ENCODE measurements at places on chromosomes 12 and 14.

DNA sequence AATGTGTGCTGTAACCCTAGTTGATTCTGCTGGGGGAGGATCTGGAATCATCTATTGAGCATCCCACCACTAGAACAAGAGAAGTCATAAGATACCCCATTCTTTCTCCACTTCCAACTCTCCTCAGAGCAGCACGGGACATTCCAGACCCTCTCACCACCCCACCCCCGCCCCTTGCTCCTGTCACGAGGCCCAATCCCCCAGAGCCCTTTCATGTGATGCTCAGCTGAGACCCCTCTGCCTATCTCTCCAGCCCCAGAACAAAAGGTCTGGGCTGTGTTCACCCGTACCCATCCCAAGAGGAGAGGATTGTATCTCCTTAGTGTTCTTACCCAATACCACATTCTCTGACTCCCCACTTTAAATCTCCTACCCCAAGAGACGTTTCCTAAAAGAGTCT, 602 bp downstream of the PMEL start:
- DNase-seq: no peak

- no peak for DNase-seq
Observed at GRCh38 chr12:83843541-83843940, 1069.1 kb downstream of the SLC6A15 start.

GRCh38 chr12:64560396-64561301, 49.6 kb upstream of the RASSF3 start:
- no peak for DNase-seq

DNA sequence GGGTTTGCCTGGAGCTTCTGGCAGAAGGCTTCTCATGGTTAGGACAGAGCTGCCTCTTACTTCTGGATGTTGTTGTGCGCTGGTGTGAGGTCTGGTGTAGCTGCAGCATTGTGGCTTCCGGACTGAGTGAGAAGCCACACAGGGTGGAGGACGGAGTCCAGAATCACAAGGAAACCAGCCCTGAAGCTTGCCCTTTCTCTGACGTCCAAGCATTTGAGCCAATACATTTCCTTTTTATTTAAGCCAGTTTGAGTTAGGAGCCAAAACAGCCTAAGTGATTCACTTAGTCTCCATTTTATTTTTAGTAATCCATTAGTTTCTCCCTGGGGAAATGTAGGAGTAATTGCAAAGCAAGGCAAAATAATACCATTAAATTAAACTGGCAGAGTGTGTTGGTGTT, 402.4 kb upstream of the RGS6 start:
- no peak for DNase-seq

DNA sequence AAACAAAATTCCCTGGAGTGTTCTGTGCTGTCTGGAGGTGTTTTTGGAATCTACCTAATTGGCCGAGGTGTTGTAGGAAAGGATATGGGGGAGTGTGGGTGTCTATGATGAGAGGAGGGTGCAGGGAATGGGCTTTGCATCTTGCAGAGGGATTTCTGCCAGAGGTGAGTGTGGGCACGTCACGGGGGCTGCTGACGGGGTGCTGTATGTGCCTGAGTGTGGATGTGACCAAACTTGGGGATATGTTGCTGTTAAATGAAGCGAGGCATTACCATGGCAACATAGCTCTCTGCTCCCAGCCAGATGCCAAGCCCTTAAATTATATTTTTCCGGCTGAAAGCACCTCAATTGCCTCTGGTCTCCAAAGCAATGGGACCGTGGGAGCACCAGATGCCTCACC, 44.3 kb upstream of the SPTLC2 start:
- no peak for DNase-seq

DNA sequence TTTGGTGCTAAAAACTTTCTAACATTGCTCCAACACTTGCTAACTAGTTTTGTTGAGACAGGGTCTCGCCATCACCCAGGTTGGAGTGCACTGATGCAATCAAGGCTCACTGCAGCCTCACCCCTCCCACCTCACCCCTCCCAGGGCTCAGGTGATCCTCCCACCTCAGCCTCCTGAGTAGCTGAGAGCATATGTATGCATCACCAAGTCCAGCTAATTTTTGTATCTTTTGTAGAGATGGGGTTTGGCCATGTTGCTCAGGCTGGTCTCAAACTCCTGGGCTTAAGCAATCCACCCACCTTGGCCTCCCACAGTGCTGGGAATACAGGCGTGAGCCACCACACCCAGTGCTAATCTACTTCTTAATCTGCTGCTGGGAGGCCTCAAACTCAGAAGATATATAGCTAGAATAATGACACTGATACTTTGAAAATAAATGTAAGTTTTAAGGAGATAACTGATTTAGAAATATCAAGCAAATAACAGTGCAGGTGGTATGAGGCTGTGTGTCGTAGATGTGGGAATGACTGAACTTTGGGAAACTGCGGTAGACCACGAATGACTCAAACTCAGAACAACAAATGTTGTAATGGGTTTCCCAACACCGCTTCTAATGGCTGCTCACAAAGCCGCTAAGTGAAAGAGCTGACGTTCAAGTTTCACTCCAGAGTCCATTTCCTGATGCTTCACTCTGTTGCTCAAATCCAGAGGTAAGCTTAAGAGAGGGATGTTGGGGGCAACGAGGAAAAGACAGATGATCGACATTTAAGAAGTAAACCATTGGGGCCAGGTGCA, 10.0 kb downstream of the TMCC3 start:
- DNase-seq: no peak
